ENCODE measurements at places on chromosomes 1 and 21.

- no peak for DNase-seq
These were observed 31.4 kb upstream of the WASF2 start for GRCh38 chr1:27521336-27521831.

DNA sequence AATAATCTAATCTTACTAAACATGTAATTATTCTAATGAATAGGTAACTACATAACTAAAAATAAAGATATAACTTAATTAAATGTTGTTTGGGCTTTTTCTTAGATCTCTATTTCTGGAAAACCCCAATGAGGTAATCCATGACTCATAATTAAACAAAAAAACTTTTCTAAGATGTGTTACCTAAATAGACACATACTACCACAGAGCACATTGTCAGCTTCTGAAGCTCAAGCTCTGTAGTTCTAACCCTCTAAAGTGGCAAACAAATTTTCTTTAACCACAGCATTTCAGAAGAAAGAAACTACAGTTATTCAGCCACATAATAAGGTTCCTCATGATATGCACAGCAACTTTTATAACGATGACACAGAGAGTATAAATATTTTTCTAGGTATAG is 4.2 kb downstream of the OR6K3 start:
- DNase-seq = no peak

DNA sequence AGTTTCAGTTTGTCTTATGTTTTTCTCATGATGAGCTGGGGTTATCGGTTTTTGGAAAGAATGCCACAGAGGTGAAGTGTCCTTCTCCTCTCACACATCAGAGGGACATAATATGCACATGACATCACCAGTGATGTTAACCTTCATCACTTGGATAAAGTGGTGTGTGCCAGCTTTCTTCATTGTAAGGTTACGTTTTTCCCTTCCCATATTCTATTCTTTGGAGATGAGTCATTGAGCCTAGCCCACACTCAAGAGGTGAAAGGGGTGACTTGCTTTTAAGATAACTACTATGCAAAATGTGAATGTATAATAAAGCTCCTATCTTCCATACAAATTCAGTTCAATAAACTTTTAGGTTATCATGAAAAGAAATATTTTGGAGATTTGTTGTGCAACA is 36.7 kb upstream of the MAGI3 start:
- DNase-seq = no peak

DNA sequence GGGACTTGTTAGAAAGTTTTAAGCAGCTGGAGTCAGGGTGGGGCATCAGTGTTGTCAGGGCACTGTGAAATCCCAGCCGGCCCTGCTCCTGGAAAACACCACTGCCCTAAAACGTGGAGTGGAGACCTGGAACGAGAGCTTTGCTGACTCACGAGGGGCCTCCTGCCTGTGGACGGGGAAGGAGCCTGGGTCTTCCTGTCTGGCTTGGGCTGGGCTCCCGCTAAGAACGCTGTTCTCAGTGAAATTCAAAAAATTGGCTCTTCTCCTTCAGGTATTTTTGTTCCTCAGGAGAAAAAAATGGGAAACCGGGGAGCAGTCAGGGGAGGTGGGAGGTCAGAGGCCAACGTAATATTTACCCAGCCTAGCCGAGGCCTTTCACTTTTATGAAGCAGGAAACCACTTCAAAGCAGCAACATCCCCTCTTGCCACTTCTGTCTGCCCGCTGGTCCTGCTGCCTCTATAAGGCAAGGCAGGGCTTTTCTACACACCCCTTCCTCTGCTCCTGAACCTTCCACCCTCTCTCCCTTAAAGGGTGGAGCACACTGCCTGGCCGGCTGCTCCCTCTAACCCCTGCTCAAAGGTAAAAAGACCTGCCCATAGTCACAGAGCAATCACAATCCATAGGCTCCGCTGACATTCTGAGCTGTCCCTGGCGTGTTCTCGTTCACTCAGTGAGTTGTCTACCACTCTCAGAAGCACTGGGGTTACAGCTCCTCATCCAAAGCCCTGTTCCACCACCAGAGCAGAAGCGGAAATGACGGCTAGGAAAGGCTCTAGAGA is 8.0 kb downstream of the PLXNA2 start:
- DNase-seq = no peak

DNA sequence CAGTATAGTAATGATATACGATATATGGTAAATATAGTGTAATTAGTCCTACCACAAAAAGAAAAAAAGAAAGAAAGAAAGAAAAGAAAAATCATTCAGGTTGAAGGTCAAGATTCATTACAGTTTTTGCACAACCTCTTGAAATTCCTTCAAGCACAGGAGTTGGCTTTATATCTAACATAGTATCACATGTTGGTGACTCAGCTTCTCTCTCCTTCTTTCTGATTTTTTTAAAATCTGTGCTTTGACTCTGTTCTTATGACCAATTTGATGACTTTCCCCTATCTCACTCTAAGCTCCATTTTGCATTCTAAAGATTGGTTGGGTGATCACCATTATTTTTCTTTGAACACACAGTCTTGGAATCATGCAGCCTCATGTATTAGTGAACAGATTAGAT is 148.2 kb upstream of the COL11A1 start:
- no peak for DNase-seq

DNA sequence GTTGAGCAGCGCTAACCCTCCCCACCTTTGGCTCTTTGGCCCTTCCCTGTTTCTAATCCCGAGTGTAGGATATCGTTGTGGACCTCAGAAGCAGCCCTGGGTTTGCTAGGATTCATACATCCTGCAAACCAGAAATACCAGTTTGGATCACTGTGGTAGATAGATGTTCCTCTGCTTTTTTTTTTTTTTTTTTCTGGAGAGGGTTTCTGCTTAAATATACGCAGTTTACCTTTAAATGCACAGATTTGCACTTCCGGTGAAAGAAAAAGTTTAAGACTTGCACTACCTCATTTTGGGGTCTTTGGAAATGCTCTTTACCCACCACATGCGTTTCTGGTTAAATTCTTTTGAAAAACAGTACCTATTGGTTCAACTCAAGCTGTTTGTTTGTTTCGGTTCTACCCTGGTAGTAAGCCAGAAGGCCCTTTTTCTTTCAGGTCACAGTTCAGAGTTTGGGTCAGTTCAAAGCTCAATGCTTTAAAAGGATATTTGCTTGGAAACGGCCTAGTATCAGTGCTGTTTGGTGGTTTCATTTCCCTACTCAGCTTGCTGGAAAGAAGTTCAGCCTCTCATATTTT is 908 bp downstream of the DDI2 start:
- no peak for DNase-seq

DNA sequence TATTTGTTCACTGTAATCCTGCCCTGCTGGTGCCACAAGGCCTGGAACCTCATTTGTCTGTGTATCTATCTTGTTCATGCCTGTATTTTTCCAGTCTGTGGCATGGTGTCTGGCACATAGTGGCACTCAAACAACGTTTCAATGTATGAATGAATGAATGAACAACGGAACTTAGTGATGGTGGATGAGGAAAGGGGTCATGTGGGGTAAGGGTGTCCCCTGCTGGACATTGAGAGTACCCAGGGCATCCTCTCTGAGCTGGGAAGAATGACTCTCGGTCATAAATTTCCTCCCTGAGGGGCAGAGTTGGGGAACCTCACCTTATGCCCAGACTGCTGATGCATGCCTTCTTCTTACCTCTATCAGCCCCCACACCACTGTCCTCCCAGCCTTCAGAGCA is 18.9 kb upstream of the ZNF683 start:
- DNase-seq = peak; percentile 23

- DNase-seq = no peak
These were observed 360.9 kb upstream of the VAMP3 start for GRCh38 chr1:7410156-7410555.

DNA sequence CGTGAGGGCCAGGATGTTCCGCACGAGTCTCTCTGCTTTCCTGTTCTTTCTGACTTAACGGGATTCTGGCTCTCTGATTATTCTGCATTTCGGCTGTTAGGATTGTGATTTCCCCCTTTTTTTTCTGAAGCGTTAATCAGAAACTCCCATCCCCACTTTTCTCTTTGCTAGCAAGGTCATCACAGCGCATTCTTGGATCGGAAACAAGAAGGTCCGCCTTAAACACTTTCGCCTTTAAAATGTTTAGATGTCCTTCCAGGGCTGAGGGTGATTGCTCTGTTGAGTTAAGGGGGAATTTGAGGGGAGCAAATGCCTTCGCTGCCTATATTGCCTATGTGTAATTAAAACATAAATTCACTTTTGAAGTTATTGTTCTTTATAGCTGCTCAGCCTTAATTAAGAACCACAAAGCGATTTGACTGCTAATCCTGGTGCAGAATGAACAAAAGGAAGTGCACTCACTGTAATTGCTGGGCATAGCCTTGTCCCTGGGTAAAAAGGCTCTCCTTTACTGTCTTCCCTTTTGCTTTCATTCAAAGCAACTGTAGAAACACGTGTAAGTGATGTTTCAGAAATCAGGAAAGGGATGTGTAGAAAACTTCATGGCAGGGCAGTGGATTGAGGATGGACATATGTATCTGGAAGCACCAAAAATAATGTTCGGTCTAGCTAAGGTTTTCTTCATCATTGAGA is 1.2 kb downstream of the LAMC1 start:
- DNase-seq = no peak

DNA sequence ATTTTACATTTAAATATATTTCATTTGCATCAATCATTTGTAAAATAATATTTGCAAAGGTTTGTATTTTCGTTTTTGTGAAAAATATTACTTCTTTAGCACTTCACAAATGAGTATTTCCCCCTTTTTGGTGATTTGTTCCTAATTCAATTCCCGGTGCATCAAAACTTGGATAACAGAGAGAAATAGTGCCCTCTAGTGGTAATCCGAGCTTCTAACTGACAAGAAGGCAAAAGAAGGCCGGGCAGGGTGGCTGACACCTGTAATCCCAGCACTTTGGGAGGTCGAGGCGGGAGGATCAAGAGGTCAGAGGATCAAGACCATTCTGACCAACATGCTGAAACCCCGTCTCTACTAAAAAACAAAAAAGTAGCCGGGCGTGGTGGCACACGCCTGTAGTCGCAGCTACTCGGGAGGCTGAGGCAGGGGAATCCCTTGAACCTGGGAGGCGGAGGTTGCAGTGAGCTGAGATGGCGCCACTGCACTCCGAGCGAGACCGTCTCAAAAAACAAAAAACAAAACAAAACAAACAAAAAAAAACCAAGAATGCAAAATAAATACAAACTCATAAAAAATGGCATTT is 137.7 kb downstream of the COL11A1 start:
- peak; percentile 7 for DNase-seq

GRCh38 chr1:22739648-22740385 is 29.2 kb downstream of the EPHB2 start:
- no peak for DNase-seq

DNA sequence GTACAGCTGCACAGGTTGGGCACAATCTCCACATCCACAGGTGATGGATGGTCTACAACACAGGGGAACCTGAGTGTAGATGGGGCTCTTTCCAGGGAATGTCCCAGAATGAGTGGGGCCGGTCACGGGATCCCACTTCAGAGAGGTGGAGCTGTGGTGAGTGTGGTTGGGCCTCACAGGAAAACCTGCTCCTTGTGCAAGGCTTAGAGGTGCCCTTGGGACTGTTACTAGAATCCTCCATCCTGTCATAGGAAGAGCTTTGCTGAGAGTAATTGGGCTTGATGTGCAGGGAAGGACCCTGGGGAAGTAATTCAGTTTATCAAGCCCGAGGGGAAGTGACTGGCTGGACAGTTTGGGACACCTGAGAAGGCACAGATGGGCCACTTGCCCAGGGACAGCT is 137.9 kb downstream of the ZSCAN20 start:
- DNase-seq = no peak

DNA sequence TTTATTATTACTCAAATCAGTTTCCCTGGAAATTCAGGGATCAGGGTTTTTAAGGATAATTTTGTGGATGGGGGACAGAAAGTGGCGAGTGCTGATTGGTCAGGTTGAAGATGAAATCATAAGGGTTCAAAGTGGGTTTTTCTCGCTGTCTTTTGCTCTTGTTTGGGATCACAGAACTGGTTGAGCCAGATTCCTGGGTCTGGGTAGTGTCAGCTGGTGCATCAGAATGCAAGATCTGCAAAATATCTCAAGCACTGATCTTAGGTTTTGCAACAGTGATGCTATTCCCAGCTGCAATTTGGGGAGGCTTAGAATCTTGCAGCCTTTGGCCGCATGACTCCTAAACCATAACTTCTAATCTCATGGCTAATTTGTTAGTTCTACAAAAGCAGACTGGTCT is 9.3 kb downstream of the CHI3L2 start:
- no peak for DNase-seq
